ENCODE measurements at places on chromosomes 11 and 22. TPM values are rescaled to one million over a fixed set of nuclear protein-coding genes. Genes with fewer than 3 reads are reported as not detected.

Gene ACTN3
- 91.4 TPM for total RNA-seq

Gene OR5T3
- not detected for total RNA-seq

Gene KCNJ4
- total RNA-seq: not detected

Gene APOA1
- total RNA-seq: 1.1 TPM

Gene LYVE1
- 22.3 TPM for total RNA-seq

Gene IFITM10
- total RNA-seq: 0.31 TPM
